A549 treated with RU486 at 1 μM for 4 hours (cell line): ENCODE measurements at places on chromosomes 2 and 18. TPM values are rescaled to one million over a fixed set of nuclear protein-coding genes. Genes with fewer than 3 reads are reported as not detected.

CHRND gene
- total RNA-seq, result not detected in 5 replicates

AOX1 gene
- 2.8 to 3.8 TPM (median 3.6 TPM) in 5 replicates for total RNA-seq

CRYGC gene
- not detected in 5 replicates for total RNA-seq

FIGLA gene
- not detected in 5 replicates for total RNA-seq

NEU2 gene
- not detected in 5 replicates for total RNA-seq
